ENCODE measurements at places on chromosomes 4 and X. TPM values are rescaled to one million over a fixed set of nuclear protein-coding genes. Genes with fewer than 3 reads are reported as not detected.

The FRMD7 gene
- 0.05 TPM for total RNA-seq

The SLC25A53 gene
- 4.3 TPM for total RNA-seq

DNA sequence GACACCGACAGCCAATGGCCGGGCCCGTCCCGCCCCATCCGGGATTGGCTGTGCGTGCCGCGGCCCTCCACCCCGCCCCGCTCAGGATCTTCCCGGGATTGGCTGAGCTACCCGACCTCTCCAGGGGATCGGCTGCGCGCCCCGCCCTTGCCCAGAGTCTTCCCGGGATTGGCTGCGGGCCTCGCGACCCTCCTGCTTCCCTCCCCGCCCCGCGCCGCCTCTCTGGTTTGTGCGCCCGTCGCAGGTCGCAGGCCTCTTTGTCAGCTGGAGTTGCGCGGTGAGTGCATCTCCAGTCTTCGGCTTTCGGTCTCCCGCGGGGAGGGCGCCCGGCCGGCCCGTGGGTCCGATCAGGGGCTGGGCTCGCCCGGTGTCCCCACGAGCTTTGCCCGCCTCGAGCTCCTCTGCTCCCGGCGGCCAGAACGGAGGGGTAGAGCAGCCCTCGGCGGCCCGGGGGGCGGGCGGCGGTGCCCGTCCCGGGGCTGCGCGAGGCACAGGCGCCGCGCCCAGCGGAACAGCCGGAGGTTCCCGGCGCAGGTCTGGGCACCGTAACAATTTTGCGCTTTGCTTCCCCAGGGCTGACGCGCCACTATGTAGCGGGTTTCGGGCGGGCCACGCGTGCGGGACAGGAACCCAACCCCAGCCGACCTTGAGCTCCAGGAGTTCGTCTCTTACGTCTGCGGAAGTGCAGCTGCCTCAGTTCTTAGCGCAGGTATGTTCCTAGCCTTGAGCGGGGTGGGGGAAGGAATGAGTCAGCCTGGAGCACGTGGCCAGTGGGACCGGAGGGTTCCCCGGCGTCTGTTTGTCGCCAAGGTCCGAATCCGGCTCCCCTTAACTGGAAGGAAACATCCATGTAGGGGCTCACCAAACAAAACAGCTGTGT lies 38.7 kb downstream of the ERVMER34-1 start:
- peak; percentile 99 for DNase-seq

DNA sequence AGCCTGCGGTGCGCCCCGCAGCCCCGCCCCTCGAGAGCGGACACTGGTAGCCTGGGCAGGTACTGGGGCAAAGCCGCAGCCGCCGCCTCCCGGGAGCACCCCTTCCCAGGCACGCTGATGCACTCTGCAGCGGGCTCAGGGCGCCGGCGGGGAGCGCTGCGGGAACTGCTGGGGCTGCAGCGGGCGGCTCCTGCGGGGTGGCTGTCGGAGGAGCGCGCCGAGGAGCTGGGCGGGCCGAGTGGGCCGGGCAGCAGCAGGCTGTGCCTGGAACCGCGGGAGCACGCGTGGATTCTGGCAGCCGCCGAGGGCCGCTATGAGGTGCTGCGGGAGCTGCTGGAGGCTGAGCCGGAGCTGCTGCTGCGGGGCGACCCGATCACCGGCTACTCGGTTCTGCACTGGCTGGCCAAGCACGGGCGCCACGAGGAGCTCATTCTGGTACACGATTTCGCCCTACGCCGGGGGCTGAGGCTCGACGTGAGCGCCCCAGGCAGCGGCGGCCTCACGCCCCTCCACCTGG lies 401 bp downstream of the SOWAHD start:
- DNase-seq: no peak

- DNase-seq: no peak
Measured at GRCh38 chrX:132671229-132671641, 182.4 kb upstream of the MBNL3 start.

DNA sequence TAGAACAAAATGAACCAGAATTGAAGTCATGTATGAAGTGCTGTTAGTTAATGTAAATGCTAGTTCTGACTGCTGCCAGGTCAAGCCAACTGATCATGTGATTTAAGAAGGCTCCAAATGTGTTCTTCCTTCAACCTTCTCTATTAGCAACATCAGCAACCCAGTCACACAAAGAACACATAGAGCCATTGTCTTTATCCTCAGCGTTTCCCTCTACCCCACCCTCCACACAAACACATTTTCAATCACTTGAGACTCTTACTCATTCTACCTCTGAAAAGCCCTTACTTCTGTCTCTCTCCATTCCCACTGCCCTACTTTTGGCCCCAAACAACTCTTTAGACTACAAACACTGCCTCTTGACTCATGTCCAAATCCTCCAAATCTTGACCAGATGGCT lies 89.7 kb upstream of the KDR start:
- DNase-seq: no peak
